ENCODE measurements at places on chromosomes 1 and 21.

DNA sequence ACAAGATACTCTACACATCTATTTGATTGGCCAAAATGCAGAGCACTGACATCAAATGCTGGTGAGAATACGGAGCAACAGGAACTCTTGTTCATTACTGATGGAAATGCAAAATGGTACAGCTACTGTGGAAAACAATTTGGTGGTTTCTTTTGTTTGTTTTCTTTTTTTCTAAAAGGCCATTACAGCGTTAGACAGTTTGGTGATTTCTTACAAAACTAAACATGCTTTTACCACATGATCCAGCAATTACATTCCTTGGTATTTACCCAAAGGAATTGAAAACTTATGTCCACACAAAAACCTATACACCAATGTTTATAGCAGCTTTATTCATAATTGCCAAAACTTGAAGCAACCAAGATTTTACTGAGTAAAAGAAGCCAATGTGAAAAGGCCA lies 66.4 kb upstream of the FBXO28 start:
- DNase-seq: no peak

GRCh38 chr1:44511769-44512168 lies 106.7 kb downstream of the RNF220 start:
- no peak for DNase-seq

- DNase-seq: no peak
These were observed 17.2 kb downstream of the CEP350 start for GRCh38 chr1:179971563-179972496.

DNA sequence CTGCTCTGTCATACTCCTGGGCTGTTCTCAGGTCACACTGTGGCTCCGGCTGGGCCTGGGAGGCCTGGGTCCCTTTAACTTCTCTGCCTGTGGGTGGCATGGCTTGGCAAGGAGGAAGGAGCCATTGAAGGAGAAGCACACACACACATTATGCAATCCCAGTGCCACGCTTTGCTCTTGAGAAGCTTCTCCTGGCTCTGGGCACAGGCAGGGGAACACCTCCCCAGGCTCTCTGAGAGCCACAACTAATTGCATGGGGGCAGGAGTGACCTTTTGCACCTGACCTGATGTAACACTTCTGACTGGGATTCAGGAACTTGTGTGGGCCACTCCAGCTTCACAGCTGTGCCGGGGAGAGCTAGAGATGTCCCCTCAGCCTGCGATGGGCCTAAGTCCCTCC lies 23.1 kb downstream of the LGR6 start:
- DNase-seq: no peak

DNA sequence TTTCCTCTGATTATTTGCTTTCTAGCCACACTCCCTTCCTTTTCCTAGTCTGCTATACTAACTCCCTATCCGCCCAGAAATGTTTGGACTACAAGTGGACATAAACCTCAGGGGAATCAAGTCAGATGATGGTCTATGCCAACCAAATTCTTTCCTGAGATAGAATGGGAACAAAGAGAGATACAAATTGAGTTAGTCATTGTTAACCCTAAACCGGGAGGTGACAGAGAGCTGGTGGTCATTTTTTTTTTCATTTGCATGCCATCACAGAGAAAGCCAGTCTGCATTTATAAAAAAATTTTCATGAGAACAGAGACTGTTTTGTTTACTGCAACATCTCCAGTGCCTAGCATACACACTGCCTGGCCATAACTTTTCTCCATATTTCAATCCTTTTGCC lies 35.0 kb downstream of the MYSM1 start:
- DNase-seq: no peak

DNA sequence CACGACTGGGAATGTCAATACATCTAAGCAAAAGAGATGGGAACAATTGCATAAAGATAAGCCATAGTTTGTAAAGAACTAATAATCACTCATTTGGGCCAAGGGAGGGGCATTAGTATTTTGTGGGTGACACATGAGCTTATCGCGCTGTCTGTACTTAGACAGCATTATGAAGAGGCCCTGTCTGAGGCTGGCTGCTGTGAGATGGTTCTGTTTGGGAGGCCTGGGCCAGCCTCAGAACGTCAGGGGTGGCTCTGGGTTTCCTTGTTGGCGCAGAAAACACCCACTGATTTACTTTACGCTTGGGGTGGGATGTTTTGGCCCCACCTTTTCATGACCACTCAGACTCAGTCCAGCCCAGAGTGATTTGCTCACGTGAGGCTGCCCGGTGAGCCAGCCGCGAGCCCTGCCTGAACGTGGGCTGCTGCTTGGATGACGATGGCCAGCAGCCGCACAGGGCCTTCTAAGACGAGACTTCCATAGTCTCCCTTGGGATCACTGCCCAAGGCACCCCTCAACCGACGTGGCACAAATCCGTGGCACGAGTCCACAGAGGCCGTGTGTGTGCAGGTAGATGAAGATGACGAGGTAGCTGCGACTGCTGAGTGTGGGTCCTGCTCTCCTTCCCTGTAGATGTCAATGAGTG lies 18.7 kb downstream of the UMODL1 start:
- no peak for DNase-seq

DNA sequence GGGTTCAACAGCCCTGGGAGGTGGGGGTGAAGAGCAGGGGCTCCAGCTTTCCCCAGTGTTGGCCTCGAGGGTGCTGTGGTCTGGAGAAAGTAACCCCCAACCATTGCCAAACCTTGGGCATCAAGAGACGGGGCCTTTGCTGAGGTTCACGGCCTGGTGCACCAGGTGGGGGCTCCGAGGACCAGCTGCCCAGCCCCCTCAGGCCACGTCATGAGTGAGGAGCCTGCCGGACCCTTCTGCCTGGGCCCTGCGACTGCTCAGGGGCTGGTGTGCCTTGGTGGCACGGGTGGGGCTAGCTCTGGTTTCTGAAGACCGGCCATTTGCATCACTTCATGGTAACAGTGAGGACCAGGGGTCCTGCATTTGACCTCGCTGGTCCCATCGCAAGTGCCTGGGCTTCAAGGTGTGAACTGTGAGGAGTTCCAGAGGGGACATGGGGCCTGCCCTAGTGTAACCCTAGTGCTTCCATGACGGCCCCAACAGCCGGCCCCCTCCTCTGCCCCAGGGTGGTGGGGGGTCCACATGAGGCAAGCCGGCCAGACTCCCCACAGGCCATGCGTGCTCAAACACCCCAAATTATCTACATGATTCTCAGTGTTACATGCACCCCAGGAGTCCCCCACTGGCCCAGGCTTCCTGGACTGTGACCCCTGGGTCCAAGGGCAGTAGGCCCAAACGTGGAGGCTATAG lies 13.5 kb downstream of the MORN1 start:
- DNase-seq: no peak

DNA sequence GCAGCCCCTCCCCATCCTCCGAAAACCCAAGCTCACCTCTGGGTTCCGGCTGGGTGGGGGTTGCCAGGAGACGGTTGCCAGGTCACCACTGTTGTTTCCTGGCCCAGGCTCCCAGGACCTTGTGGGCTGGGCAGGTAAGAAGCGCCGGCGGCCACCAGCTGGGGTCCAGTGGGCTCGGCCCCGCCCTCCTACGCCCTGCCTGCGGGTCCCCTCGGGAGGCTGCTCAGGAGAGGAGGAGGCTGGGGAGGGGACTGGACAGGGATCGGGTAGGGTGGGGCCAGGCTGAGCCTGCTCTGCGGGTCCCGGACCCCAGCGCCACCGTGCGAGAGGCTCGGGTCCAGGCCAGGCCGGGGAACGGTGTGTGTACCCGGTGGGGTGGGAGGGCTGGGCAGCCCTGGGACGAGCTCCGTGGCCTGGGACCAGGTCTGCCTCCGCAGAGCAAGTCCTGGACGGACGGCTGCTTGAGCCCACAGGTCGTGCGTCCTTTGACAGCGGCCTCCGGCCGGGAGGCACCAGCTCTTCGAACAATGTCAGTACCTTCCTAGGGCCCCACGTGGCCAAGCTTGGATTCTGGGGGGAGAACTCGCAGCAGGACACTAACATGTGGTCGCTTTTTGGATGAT lies at the start of gene TTLL10:
TSS of gene TTLL10 (plus strand) at position 88 of the 623 bp plus-strand sequence. CDS start 5,336 bp downstream, outside the sequence.
- no peak for DNase-seq

DNA sequence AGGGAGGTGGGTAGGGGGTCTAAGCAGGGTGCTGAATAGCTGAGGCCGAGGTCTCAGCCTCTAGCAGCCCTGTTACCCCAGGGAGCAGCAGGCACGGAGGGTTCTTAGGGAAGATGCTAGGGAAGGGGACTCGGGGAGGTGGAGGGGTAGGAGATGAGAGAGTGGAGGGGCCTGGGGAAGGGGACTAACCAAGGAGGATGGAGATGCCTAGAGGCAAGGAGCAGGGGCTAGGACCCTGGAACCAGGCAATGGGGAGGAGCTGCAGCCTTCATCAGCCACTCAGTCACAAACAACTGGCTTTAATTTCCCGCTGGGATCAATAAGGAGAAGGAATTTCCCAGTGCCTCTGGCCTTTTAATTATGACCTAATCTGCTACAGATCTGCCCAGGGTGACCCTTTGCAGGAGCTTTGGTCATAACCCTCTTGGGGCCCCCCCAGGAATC lies 2.9 kb upstream of the CRABP2 start:
- no peak for DNase-seq

DNA sequence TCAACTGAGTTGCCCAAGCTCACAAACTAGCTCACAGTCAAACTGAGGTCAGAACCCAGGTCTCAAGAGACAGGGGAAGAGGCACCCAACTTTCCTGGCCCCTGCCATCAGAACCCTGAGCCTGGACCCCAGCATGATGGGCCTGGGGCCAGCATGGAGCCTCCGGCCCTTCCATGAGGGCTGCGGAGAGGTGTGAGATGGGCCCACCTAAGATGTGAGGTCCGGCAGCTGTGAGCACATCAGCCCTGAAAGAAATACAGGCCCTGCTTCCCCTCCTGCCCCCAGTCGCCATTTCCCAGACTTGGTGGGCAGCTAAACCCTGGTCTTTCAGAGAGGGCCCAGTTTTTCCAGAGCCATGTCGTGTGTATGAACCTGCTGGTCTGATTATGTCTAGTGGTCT lies 30.6 kb downstream of the QSOX1 start:
- no peak for DNase-seq

DNA sequence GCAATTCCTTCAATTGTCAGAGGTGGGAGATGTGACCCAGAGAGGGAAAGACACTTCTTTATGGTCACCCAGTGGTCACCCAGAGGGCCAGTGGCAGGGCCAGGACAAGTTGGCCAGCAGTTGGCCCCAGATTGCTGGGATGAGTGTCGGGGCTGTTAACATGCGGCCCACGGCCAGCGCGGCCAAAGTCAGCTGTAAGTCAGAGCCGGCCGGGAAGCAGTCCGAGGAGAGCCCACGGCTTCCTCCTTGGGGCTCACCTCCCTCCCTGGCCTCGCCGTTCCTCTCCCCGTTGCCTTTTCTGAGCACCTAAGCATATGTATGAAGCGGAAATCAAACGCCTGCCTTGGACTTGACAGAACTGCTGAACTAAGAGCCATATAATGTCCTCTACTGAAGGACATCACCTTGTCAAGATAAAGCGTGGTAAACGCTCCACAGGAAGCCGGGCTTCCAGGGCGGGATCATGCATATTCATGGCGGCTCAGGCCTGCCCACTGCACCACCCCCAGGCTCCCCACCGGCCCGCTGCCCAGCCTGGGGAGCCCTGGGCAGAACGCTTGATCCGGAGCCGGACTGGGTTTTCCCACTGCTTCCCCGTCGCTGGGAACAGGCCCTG lies 245.4 kb upstream of the POU3F1 start:
- no peak for DNase-seq

DNA sequence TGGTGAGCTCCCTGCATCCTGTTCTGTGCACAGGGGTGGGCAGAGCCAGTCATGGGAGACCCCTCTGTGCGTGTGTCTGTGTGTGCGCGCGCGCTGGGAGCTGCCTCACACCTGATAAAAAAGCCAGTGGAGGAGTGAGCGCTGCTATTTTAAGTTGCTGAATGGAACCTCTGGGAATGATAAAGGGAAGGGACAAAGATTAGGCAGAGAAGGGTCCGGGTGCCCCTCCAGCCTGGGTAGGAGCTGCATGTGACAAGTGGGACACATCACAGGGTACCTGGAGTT lies 847 bp downstream of the ADORA1 start:
- DNase-seq: no peak

- DNase-seq: no peak
These were observed 79.4 kb upstream of the PPP2R5A start for GRCh38 chr1:212205843-212206242.
